ENCODE measurements at places on chromosomes 16 and 17.
A peak's percentile ranks its signal among the peaks of the same experiment; 100 is the strongest.

DNA sequence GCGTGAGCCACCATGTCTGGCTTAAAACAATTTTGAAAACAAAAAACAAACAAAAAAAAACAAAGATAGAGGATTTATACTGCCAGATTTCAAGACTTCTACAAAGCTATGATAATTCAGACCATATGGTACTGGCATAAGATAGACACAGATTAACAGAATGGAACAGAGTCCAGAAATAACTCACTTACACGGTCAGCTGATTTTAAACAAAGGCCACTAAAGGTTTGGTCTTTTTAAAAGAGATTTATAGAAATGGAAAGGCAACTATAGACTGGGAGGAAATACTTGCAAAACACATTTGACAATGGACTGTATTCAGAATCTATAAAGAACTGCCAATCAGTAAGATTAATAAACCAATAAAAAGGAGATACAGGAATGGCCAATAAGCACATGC is 48.6 kb upstream of the MNT start:
- no peaks in the 10 kb centered on the region for H3K4me1 ChIP-seq
- no peaks in the 10 kb centered on the region for H3K27me3 ChIP-seq
- H3K27ac ChIP-seq = no peak overlapping the region

DNA sequence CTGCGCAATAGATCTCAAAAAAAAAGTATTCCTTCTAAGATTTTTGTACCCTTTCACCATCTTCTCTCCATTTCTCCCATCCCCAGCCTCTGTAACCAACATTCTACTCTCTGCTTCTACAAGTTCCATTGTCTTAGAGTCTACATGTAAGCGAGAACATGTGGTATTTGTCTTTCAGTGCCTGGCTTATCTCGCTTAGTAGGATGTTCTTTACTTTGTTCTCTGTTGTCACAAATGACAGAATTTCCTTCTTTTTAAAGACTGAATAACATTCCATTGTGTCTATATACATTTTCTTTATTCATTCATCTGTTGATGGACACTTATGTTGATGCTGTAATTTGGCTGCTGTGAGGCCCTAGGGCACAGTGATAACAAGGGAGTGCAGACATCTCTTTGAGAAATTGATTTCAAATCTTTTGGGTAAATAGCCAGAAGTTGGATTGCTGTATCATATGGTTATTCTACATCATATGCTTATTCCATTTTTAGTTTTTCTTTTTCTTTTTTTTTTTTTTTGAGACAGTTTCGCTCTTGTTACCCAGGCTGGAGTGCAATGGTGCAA is 37.7 kb upstream of the MYH10 start:
- no peak for DNase-seq
- no peaks in the 10 kb centered on the region for H3K4me1 ChIP-seq
- no peaks in the 10 kb centered on the region for H3K27me3 ChIP-seq
- H3K36me3 ChIP-seq = no peaks in the 10 kb centered on the region

DNA sequence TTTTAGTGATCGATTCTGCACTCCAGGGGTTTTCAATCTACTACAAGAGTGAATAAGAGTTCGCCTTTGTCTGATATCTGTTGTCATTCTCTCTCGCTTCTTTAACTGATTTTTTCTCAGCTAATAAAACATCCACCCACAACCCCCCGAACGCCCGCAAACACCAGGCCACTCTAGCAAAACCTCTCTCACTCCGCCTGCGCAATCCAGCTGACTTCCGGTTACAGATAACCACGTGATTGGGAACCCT is 338 bp upstream of the RPL19 start:
- peaks cover 63% of the 10 kb centered on the region for H3K4me1 ChIP-seq
- H3K27me3 ChIP-seq = no peaks in the 10 kb centered on the region
- peak overlapping the region; percentile 99 for H3K27ac ChIP-seq
- peak overlapping the region; percentile 99 for H3K4me3 ChIP-seq
- peaks cover 30% of the 10 kb centered on the region for H3K36me3 ChIP-seq
- peak; percentile 82 for DNase-seq

DNA sequence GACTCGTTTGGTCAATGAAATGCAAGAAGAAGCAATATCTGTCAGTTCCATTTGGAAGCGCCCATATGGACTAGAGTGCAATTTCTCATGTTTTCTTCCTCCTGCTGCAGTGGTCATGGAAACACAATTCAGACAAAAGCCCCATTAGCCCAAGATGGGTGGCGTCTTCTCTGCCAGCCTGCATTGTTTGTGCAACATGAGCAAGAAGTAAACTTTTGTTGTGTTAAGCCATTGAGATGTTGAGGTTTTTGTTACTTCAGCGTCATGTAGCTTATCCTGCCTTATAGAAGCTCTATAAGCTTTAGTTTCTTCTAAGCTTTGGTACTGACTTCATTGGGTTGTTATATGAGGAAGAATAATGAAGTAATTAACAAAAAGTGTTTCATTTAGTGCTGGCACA is 137.4 kb downstream of the NPIPB5 start:
- H3K36me3 ChIP-seq = no peaks in the 10 kb centered on the region
- no peak overlapping the region for H3K4me3 ChIP-seq
- H3K4me1 ChIP-seq = no peaks in the 10 kb centered on the region
- peaks cover 39% of the 10 kb centered on the region for H3K27me3 ChIP-seq

GRCh38 chr16:86536621-86537020 is 18.4 kb downstream of the MTHFSD start:
- H3K27ac ChIP-seq = no peak overlapping the region
- no peak overlapping the region for H3K4me3 ChIP-seq
- no peaks in the 10 kb centered on the region for H3K4me1 ChIP-seq
- no peaks in the 10 kb centered on the region for H3K27me3 ChIP-seq

DNA sequence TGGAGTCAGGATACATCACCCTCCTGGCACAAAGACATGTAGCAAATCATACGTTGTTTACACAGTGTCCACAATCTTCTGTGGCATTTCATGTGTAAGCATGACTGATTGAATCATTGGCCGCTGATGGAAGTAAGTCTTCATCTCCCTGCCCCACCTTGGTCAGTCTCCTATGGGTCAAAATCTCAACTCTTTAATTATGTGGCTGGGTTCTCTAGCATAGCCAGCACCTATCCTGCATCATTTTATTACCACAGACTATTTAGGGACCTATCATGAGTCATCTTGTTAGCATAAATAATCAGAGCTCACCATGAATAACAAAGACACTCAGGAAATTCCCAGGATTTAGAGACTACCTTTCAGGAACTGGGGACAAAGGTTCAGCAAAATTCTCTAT is 15.9 kb downstream of the TANC2 start:
- H3K36me3 ChIP-seq = no peaks in the 10 kb centered on the region
